Central memory CD8-positive, alpha-beta T cell (primary cell): ENCODE measurements at places on chromosomes 3 and 15.
A peak's percentile ranks its signal among the peaks of the same experiment; 100 is the strongest.

- DNase-seq = no peak
Measured at GRCh38 chr3:164174059-164174458, 904.2 kb downstream of the SI start.

DNA sequence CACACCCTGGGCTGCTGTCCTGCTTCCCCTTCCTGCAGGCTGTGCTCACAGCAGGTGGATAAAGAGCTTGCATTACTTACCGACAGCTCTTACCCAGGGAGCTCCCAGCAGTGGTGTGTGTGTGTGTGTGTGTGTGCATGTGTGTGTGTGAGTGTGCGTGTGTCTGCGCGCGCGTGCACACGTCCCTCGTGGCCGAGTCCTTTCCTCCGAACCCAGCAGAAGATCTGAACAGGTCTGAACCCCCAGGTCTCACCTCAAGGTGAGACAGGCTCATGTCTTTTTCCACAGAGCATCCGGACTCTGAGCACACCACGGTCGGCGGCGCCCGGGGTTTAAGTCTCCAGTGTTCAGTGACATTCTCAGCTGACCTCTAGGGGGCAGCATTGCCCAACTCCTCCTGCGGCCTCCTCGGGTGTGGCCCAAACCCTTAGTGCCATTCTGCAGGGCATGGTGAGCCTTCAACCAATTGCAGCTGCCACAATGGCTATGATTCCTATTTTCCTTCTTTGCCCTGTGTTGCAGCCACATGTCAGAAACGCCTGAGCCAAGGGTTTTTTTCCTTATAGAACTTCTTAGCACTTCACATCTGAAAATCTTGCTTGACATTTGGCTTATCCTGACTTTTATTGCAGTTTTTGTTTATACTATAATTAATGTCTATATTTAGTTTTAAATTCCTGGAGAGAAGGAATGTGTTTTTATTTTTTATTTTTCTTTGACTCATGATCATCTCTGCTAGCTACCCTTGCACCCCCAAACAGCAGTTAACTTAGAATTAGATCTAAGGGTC lies 64.1 kb upstream of the KLHL25 start:
- DNase-seq = peak; percentile 59

DNA sequence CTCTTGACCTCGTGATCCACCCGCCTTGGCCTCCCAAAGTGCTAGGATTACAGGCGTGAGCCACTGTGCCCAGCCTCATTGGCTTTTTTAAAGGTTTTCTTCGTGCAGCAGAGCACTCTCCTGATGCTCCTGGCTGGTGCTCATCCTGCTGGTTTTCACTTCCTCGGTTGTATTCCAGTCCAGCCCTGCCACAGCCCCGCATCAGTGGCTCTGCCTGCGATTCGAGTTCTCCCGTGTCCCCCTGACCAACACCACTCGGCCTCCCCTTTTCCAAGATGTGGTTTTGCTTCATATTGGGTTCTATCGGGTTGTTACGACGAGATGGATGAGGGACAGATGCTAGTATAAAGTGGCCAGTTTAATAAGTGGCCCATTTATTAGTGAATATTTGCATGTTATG lies 27.8 kb downstream of the EFCC1 start:
- no peak for DNase-seq

DNA sequence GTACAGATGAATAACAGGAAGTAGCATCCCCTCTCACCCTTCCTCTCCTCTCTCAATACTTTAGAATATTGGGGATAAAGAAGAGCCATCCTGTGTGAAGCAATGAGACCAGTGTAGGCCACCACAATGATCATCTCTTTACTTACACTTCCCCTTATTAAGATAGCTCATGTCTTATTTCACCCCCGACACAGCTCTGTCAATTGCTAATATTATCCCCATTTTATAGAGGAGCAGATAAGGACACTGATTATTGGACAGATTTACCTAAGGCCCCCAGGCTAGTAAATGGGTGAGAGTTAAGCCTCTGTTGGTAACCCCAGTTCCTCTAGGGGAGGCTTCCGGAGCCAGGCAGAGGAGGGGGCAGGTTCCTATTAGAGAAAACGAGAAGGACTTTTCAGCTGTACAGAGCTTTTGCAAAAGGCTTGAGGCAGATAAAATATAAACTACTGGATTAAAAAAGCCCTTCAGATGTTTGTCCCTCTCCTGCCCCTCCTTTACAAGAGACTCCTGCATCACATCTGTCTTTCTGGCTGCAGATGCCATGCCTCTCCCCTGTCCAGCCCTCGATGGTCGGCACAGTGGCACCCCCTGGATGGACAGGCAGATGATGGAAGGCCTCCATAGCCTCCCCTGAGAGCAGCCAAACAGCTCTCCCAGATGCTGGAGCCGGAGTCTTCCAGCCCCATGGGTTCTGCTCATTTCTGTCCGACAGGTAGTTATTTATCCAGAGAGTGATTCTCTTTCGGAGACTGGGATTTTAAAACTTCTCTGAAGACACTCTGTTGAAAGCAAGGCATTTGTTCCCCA lies 49.4 kb upstream of the LCTL start:
- DNase-seq = no peak

- no peak for DNase-seq
Measured at GRCh38 chr3:86867982-86868381, 123.0 kb downstream of the VGLL3 start.

- DNase-seq = no peak
Measured at GRCh38 chr15:42024303-42024702, 3.5 kb upstream of the PLA2G4E start.

DNA sequence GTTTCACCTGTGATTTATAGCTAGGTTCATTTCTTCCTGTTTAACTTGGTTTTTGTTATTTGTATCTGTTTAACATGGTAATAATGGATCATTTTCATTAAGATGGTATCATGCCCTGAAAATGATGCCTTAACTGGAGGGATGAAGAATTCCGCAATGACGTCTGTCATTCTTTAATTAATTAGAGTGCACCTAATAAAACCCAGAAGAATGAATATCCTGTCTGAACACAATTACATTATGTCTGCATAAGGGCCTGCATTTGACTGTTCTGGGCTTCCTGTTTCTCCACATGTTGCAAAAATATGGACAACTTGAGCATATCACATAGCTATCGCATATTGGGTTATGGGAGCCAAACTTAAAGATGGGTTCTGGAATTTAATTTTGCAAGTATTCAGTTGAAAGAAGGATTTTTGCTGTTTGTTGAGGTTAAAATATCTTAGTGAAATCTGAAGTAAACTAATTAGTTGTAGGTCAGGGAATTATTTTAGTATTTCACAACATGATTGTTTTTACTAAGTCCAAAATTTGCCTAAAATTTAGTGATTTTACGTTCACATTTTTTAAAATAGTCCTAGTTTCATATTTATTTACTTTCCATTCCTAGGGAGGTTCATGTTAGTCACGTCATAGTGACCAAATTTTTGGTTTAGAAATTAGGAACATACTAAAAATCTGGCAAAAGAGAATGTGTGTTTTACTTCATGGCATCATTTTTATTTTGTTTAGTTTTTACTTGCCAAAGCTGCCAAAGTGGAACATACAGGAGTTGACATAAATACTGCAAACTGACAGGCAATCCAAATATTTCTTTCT lies 321.0 kb upstream of the TGFBR2 start:
- DNase-seq = no peak

GRCh38 chr3:101574388-101575112 lies 570 bp downstream of the PCNP start:
- peak; percentile 46 for DNase-seq

DNA sequence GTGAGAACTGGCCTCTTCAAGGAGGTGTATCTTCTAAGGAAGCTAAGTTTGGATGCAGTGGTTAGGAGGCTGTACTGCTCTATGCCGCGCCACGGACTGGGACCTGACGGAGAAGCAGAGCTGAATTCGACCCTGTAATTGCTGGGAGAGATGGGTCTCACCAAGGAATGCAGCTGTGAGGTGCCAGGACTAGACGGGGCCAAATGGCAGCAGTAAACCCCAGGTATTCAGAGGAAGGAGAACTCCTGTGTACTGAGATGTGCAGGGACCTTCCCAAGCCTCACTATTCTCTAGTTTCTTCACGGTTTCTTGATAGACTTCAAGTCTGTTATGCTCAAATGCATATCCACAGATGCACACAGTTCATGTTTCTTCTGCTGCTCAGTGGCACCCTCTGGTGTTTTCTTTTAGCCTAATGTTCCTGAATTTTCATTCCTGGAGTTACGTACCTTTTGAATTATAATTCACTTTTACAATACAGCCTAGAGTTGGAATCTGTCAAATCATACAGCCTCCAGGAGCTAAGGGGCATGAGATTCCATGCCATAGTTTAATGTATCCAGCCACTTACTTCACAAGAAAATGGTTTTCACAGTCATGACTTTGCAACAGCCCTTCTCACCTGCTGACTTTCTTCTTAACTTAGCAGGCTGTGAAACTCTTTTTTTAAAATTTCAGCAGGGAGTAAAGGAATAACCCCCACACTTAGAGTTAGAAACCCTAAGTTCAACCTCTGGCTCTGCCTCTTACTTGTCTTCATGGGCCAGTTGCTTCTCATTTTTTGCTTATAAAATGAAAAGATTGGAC lies 61.8 kb downstream of the GLDN start:
- DNase-seq = no peak

DNA sequence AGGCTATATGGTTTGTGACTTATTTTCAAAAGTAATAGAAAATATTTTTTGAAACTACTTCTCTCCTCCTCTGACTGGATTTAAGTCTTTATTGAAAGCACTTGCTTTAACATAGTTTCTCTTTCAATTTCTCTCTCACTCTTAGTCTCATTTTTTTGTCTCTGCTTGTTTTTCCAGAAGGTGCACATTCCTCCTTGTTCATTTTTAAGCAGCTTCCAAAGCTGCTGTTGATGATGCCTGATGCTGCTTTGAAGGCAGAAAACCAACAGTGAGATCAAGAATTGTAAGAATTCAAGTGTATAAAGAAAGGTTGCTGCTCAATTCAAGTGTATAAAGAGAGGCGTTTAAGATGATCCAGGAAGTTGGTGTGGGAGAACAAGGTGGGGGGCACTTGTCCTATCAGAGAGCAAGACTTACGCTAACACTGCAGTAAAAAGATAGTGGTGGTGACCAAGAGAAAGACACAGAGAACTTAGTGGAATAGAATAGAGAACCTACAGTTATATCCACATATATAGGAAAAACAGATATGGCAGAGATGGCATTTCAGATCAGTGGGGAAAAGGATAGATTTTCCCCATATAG lies 12.1 kb downstream of the NR2C2 start:
- DNase-seq = no peak

- no peak for DNase-seq
Measured at GRCh38 chr3:112755845-112756613, 90.6 kb downstream of the CD200R1L start.

DNA sequence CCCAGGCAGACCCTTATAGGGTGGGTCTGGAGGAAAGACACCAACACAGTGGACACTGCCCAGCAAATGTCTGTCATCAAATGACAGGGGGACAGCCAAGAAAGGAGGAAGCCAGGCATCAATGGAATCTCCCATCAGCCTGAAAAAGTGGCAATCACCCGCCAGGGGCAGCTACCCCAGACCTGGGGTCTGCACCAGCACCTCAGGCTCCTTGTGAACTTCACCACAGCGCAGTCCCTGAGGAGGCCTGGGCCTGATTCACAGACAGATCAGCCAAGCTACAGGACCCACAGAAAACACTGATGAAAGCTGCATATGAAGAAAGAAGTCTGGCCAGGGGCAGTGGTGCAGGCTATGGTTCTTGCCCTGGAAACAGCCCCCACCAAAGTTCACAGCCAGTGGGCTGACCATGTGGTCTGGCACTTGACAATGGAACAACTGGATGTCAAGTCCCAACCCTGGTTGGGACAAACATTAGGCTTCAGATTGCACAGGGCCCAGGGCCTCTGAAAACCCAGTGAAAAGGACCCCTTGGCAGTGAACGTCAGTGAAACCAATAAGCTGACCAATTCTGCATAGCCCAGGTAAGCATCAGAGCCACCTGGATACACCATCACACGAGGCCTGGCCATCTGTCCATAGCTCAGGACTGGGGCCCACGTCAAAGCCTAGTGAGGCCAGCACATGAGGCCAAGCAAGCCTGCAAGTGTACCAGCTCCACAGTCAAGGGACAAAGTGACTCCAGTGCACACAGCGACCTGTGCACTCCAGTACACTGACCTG lies 29.1 kb downstream of the ALS2CL start:
- DNase-seq = no peak

DNA sequence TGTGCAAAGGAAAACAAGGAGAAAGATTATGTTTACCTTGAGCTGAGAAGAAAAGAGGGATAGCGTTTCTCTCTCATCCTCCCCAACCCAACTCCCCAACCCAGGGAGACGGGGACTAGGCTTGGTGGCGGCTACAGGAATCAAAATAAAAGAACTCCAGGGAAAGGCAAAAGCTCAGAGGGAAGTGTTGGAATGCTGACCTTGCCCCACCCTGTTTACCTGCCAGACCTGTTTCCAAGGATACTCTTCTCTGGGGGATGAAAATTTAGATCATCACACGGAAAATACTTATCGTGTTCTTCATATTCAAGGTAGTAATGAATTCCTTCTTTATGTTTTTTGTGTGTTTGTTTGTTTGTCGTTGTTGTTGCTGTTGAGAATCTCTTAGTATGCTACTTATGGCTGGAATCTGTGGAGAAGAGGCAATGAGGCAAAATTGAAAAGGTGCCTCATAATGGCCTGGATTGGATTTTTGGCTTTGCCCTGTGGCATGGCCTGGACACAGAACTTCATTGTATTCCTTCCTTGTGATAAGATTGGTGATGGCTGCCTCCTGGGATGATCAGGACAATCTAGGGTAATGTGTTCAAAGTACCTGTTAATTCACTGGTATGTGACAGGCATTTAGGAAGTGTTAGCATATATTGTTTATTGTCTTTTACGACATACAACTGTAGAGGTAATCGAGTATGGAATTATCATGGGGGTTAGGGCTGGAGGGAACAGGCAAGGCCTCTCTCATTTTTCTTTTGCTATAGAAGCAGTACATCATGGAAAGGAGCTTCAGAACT lies 11.1 kb upstream of the TPRG1 start:
- DNase-seq = no peak

GRCh38 chr3:139434764-139435307 lies 41.5 kb downstream of the RBP2 start:
- no peak for DNase-seq

DNA sequence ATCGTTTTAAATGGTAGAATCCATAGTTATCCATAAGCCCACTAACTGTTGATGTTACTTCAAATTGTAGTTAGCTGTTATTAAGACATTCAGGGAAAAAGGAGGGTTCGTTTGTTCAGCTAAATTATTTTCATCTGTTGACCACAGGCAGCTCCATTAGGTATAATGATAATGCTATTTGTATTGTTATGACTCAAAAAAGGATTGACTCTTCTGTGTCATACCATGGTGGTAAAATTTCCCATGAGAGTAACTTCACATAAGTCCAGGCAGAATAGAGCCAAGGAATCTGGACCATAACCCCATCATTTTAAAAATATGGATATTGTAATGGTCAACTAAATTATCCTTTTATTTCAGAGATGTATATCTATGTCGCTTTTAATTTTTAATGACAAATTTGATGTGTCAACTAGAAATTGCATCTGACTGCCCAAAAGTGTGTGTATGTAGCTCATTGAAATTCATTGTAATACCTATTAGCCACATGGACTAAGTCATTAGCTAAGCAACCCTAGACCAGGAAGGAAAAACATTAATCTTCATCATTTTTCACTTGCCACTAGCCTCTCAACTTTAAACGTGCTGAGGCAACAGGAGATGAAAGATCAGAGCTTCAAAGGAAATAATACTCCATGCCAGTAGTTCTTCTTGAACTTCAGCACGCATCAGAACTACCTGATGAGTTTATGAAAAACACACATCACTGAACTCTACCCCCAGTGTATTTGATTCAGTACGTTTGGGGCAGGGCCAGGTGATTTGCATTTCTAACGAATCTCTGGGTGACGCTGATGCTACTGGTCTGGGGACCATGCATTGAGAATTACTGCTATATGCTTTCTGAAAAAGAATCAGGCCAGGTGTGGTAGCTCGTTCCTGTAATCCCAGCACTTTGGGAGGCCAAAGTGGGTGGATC lies 537.7 kb downstream of the UNC13C start:
- DNase-seq = no peak

GRCh38 chr15:58981808-58982475 lies 5.5 kb upstream of the RNF111 start:
- DNase-seq = no peak
